ENCODE measurements at places on chromosomes 3 and 15. TPM values are rescaled to one million over a fixed set of nuclear protein-coding genes. Genes with fewer than 3 reads are reported as not detected.

Gene THPO
- 0.07 TPM for total RNA-seq

DNA sequence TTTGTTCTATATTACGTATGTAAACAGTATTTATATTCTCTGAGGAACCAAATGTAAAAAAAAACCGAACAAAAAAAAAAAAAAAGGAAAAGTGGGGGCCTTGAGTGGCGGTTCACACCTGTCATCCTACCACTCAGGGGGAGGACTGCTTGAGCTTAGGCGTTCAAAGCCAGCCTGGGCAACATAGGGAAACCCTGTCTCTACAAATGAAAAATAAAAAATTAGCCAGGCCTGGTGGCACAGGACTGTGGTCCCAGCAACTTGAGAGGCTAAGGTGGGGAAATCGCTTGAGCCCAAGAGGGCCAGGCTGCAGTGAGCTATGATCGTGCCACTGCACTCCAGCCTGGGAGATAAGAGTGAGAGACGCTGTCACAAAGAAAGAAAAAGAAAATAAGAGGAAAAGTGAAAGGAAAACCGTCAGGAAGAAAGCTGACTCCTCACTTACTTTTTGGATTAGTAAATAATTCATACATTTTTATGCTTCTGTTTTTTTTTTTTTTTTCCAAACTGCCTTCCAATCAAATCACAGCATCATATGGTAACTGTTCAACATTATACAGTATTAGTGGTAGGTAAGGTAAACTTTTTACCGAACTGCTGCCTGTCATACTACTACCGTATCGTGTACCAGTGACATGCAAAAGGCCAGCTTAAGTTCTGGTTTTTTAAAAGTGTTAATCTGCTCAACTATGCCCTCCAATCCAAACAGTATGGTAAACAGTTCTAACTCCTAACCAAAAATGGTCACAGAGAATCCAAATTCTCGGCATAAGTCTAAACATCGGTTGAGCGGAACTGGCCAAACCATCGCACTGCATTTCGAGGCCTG lies 1.2 kb downstream of the PHC3 start:
- DNase-seq = no peak

Gene SLC6A11
- not detected for total RNA-seq

GRCh38 chr3:59510576-59510975 lies 460.8 kb upstream of the CFAP20DC start:
- no peak for DNase-seq

Gene DISP2
- total RNA-seq = 0.07 TPM

DNA sequence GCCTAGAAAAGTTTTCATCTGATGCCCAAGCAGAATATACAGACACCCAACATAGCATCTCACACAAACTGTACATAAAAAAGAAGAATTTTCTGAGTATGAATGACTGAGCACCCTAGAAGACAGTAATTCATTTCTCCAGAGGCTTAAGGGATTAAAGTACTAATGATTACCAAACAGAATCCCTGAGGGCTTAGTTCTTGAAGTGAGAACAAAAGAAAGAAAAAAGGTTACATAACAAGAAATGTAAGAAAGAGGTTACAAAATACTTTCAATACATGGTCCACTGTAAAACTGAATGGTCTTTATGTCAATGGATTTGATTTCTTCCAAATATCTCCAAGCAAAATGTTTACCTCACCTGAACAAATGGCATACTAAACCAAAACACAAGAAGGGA lies 9.1 kb upstream of the NEK10 start:
- no peak for DNase-seq

- no peak for DNase-seq
These were observed 62.1 kb downstream of the SLCO3A1 start for GRCh38 chr15:91915576-91915975.

GRCh38 chr3:192013110-192013509 lies 552.1 kb downstream of the PYDC2 start:
- DNase-seq = no peak

Gene AP3B2
- total RNA-seq = not detected

Gene EIF2B5
- 41.0 TPM for total RNA-seq

- DNase-seq = no peak
These were observed 236.0 kb downstream of the CACNA2D3 start for GRCh38 chr3:54358316-54358715.

Gene LCMT2
- 9.2 TPM for total RNA-seq

- no peak for DNase-seq
These were observed 51.1 kb upstream of the ARRDC4 start for GRCh38 chr15:97909291-97909891.

DNA sequence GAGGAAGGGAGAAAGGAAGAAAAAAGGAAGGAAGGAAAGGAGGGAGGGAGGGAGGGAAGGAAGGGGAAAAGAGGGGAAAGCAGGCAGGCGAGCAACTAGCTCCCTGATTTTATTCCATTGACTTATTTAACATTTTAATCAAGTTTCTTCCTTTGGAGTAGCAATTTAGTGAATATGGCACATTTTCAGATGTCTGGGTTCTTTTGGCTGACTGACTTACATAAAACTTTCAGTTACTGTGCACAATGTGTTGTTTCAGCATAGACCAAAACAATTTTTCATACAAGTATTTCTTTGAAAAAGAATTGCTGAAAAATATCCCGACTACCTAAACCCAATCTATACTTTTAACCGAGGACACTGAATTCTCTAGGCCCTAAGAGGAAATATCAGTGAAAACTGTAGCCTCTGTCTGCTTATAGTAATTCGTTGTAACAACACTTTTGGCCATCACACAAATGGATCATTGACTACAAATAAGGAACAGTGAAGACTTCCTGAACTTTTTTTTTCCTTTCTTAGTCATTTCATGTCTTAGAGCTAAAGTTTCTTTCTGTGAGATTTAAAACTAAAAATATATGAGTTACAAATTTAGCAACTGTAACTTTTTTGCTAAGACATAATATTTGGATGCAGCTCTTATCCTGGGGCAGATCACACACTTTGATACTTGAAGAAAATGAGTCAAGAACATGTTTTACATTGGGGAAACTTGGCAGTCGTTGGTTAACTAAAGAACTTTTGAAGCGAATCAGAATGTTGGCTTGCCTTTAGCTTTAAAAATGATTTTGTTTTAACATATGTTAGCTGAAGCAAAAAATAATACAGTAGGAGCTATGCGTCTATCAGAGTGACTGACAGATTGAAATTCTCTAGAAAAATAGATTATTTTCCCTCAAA lies 79.6 kb downstream of the SOX2 start:
- no peak for DNase-seq

GRCh38 chr3:136947477-136947876 lies 10.3 kb upstream of the IL20RB start:
- DNase-seq = no peak

DNA sequence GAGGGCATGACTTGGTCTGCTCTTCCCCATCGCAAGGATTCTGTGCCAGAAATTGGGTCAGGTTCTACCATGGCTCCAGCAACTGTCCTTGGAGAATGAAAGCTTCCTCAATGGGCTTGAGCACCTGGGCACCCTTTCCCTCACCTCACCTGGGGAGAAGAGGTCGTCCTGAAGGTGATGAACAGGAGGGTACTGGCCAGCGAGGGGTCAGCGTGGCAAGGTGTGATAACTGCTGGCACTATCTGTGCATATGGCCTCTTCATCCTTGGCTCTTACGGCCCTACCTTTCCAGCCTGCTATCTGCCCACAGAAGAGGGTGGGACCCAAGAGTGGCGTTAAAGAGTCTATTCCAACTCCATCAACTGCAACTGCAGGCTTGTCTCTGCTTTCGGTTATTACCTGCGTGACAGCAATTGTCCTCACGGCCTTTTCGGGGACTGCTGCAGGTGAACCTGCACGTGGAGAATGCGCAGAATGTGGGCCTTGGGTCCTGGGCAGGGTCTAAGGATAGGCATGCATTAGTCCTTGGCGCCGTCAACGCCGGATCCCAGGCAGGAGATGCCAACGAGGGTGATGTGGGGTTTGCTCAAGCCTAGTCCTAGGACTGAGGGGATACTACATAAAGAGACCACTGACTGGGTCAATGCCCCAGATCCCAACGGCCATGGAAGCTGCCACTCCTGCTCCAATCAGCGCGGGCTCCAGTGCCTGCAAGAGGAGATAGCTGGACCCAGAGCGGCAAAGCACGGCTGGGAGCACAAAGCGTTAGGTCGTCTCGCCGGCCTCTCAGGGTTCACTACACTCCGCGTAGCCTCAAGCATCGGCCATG lies 625 bp upstream of the RBM15B start:
- no peak for DNase-seq
